Activated naive CD4-positive, alpha-beta T cell treated with anti-CD3 and anti-CD28 coated beads for 36 hours (primary cell): ENCODE measurements at places on chromosomes 5 and 9.
A peak's percentile ranks its signal among the peaks of the same experiment; 100 is the strongest.

- DNase-seq, result no peak
These were observed 34.3 kb downstream of the ZNF462 start for GRCh38 chr9:106897236-106897635.

DNA sequence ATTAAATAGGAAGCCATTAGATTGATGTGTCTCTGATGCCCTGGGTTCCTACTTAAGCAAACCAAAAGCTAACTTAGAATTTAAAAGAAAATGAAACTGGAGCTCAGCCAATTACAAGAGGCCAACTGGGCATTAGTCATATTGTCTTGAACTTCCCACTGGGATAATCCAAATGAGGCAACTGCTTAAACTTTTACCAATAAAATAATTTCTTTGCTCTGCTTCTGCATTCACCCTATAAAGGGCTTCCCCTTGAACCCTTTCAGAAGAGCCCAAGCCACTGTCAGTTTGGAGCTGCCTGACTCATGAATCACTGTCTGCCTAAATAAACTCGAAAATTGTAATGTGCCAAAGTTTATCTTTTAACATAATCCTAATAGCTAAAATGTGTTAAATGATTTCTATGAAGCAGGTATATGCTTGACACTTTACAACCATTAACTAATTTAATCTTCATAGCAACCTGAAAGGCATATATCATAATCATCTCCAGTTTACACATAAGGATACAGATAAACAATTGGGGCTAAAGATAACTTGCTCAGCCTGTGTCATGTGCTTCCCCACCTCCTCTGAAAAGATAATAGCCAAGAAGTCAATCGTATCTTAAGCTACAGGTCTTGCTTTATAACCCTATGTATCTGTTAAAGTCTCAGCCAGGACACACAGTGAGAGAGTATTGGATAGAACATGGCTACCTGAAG lies 11.5 kb downstream of the GPR150 start:
- DNase-seq, result no peak

DNA sequence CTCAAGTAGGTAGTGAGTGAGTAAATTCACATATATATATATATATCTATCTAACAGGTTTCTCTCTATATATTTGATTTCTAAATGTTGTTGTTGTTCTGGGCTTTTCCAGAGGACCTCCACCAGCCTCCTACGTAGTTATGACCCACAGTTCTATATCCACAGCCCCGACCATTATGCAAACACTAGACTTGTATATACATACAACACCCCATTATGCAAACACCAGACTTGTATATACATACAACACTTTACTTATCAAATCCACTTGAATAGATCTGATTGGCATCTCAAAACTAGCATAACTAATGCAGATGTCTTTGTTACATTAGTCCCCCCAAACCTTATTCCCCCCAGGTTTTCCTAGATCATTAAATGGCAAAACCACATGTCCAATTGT lies 108.7 kb downstream of the JAKMIP2 start:
- DNase-seq, result no peak

DNA sequence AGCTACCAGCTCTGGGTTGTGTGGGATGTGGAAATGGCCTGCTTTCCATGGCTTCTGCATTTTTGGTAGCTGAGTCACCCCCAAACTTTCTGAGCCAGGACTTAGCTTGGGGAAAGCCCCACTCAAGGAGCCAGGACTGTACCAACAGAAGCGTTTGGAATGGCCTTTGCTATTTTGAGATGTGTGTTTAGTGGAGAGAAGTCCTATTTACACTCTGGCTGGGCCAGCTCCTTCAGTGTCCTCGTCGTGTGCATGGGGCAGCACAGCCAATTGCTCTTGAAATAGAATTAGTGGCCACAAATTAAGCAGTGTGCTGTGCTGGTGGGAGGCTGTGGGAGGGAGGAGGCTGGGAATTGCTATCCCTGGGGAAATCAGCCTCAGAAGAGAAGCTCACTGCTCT lies 51.6 kb downstream of the ENTREP1 start:
- no peak for DNase-seq

GRCh38 chr9:136103651-136104487 lies 8.8 kb upstream of the NACC2 start:
- no peak for DNase-seq

DNA sequence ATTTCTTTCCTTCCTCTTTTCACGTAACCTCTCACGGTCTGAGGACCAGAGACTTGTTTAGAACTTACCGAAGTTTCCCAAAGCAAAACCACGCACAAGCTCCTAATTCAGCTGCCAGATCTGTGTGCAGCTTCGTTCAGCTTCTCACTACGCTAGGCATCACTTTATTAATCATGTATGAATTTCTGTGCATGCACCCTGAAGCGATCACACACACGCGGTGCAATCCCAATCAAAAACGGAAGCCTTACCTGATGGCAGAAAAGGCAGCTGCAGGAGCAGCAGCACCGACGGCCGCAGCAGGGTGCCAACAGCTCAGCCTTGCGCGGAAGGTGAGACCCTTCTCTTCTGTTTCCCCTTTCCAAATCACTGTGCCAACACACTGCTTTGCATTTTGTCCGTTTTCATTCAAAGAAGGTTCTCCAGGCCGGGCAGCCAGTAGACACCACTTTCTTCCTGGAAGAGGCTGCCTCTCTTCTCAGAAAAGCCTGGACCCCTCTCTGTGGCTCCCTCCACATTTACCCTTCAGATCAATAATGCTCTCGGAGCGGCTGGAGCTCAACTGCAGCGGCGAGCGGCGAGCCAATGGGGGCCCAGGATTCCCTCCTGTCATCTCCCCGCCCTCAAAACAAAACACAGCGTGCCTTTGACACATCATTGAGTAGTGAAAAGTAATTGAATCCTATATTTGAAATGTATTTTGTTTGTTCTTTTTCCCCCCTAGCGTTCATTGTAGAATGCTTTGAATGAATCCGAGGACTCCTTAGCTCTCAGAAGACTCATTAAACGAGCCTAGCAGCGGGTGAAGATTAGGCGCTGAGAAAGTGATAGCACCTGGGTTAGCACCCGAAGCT lies at the start of gene CDH12:
CDH12 (minus strand) TSS at position 538 of the 854 bp plus-strand sequence.
- DNase-seq, result peak; percentile 7

- peak; percentile 89 for DNase-seq
These were observed 62.0 kb downstream of the ANKH start for GRCh38 chr5:14809369-14810155.

DNA sequence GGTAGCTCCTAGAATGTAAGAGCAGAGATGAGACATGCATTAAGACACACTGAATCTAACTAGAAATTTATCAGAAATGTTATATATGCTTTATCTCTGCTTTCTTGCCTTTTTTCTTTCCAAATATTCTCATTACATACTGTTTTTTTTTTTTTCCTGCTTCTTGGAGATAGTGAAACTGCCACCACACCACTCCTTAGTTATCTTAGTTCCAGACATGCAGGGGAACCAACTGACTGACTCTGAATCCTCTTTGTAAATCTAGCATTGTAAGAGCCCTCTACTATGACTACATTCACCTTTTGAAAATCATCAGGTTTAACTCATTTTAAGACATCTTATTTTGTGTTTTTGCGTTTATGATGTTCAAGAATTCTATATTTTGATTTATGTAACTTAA lies 181.3 kb upstream of the ST8SIA4 start:
- no peak for DNase-seq

DNA sequence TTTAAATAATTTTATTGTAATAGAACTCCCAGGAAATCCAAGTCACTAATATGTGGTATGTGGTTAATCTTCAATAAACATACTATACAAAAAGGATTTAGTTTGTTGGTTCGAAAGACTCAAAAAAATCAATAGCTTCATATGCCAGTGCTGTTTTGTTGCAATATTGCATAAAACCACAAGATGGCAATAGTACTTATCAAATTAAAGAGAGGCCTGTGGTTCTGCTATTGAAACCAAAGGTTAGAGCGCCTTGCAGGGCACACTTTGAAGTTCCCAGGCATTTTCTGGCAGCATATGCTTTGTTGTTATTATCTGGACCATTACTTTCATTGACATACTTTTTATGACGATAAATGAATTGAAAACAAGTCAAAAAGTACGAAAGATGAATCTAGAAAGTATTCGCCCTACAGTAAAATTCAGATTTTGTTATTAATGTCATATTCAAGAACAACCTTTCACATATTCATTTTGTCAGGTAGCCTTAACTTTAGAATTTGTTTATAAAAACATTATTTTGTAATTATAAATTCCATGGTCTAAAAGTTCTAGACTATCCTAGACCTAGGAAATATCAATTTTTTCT lies 316.3 kb downstream of the MCTP1 start:
- DNase-seq, result peak; percentile 10
